ENCODE measurements at places on chromosomes 2 and 18.

- DNase-seq, result peak; percentile 96
Observed at GRCh38 chr2:27050281-27050995, 1.0 kb upstream of the AGBL5 start.

DNA sequence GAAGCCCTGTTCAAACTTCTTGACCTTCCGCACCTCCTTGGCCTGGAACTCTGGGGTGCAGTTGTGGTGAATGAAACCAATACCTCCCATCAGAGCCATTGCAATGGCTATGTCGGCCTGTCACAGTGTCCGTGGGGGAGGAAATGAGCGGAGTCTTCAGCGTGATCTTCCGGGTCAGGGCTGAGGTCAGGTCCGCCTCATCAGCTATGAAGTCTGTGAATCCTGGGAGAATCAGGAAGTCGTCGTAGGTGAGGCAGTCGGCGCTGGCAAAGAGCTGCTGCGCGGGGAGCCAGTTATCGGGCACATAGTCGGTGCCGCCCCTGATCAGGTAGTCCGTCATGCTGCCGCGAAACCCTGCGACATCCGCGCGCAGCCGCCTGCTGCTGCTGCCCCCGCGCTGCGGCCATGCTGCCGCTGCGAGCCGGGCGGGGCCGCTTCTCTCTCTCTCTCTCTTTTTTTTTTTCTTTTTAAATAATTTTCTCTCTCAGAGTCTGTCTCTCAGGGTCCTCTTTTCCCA, 154.1 kb upstream of the ZSWIM2 start:
- no peak for DNase-seq

- DNase-seq, result no peak
Observed at GRCh38 chr2:105521176-105521575, 122.3 kb upstream of the FHL2 start.

DNA sequence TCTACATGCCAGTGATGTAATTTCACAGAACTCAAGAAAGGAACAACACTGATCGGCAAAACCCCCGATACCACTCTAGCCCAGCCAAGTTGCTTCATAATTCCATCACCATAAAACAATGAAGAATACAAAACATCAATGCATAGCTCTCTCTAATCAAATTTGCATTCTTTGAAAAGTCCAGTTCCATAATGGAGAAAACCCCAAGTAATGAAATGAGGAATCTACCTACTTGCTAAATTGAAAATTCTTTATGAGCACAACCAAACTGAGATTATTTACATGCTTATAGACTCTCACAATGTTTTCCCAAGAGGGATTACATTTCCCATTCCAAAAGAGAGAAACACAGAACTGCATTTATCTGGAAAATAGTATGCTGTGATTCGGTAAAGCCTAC, 186.5 kb downstream of the NR4A2 start:
- no peak for DNase-seq

- no peak for DNase-seq
Observed at GRCh38 chr2:200050921-200051610, 95.7 kb downstream of the MAIP1 start.

- no peak for DNase-seq
Observed at GRCh38 chr2:36197181-36197971, 158.2 kb upstream of the CRIM1 start.

GRCh38 chr2:158112992-158113391, 11.3 kb downstream of the UPP2 start:
- no peak for DNase-seq

DNA sequence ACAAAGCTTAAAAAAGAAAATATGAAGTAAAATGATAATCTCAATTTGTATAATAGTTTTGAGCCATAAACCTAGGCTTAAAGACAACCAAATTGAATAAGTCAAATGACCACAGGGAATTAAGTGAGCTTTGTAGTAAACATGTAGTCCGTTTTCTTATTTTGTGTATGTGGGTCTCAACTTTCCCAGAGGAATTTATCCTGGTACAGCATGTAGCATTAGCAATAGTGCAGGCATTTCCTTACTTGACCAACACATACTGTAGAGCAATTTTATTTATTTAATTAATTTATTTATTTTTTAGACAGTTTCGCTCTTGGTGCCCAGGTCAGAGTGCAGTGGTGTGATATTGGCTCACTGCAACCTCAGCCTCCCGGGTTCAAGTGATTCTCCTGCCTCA, 37.5 kb upstream of the MTCL1 start:
- DNase-seq, result no peak

- no peak for DNase-seq
Observed at GRCh38 chr2:43714164-43714563, 37.9 kb upstream of the C1GALT1C1L start.

GRCh38 chr2:182941919-182942318, 75.5 kb upstream of the FRZB start:
- no peak for DNase-seq

DNA sequence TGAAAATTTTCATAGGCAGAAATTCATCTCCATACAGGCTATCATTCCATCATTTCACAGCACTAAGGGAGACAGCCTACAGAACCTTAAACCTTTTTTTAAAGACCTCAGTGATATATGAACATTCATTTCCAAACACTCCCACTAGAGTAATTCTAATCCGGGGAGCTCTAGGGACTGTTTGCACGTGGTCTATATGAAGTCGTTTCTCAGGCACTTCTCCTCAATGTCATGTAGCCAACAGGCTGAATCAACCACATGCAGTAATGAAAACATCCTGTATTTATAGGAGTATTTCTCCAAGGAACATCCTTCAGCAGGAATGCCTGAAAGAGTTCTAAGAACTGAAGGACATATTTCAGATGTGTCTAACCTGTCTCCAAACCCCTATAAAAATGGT, 97.3 kb upstream of the CREB1 start:
- no peak for DNase-seq

DNA sequence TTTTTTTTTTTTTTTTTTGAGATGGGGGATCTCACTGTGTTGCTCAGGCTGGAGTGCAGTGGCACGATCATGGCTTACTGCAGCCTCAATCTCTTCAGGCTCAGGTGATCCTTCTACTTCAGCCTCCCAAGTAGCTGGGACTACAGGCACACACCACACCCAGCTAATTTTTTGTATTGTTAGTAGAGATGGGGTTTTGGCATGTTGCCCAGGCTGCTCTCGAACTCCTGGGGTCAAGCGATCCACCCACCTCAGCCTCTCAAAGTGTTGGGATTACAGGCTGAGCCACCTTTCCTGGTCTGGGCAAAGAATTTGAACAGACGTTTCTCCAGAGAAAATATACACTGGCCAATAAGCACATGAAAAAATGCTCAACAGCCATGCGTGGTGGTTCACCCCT, 2.9 kb upstream of the SNRNP200 start:
- no peak for DNase-seq

- DNase-seq, result no peak
Observed at GRCh38 chr2:45554073-45554741, 56.9 kb downstream of the SRBD1 start.

DNA sequence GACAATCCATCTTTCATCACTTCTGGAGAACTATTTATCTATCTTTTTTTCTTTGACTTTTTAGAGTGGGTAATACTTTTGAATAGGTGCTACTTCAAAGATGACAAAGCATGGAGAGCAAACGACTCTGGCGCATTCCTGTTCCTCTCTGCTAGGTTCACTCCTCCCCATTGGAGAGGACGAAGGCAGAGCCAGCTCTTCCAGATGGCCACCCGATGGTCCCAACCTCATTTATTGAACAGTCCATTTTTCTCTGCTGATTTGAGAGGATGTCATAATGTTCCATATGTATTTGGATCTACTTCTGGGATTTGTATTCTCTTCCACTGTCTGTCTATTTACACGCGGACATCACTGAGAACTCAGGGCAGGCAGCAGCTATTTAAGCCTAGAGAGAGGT, 284.3 kb upstream of the CXCR4 start:
- no peak for DNase-seq

- peak; percentile 70 for DNase-seq
Observed at GRCh38 chr2:203692031-203692710, 14.3 kb upstream of the CD28 start.

DNA sequence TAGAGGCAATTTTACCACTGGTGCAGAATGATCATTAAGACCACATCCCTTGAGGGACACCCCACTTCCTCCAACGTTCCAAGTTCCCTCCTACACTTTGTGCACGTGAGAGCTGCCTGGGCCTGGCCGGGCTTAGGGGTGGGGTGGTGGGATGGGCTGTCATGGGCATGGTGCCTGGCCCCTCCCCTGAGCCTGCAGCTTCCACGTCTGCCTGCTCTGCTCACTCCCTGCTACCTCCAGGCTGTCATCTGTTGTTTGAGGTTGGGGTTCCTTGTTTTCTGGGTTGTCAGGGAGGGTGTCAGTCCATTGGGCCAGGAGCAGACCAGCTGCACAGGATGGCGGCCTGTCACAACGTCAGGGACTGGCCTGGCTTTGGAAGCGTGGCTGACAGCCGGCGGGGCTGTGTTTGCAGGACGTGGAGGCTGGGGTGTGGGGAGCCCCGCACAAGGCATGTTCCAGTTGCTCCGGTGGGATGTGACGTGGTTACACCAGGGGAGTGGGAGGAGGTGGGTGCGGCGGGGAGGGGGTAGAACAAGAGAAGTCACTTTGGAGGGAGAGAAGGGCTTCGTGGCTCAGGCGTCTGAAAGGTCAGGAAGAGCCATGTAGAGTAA, 72.3 kb downstream of the RTP5 start:
- DNase-seq, result peak; percentile 27

DNA sequence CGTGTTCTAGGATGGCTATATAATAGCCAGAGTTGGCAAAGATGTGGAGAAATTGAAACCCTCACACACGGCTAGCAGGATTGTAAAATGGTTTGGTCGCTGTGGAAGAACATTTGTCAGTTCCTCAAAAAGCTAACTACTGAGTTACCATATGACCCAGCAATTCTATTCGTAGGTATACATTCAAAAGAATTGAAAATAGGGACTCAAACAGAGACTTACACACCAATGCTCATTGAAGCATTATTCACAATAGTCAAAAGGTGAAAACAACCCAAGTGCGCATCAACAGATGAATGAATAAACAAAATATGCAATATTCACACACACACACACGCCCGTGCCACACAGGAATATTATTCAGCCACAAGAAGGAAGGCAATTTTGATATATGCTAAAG, 98.7 kb downstream of the PLA2R1 start:
- no peak for DNase-seq

DNA sequence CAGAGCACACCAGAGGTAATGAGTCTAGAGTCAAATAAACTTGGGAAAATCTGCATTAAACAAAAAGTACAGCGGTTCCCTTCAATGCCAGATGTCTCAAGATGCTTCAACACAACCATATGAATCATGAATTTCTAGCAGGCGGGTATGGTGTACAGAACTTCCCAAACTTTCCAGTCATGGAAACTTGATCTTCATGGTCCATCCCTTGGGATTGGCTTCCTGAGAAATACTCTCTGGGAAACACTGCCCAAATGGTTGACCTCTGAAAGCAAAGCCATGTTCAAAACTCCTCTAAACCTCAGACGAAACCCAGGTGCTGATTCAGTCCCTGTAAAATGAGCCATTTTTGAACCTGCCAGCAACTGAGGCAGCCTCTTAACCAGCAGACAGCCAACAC, 16.4 kb upstream of the TMEM247 start:
- DNase-seq, result no peak

DNA sequence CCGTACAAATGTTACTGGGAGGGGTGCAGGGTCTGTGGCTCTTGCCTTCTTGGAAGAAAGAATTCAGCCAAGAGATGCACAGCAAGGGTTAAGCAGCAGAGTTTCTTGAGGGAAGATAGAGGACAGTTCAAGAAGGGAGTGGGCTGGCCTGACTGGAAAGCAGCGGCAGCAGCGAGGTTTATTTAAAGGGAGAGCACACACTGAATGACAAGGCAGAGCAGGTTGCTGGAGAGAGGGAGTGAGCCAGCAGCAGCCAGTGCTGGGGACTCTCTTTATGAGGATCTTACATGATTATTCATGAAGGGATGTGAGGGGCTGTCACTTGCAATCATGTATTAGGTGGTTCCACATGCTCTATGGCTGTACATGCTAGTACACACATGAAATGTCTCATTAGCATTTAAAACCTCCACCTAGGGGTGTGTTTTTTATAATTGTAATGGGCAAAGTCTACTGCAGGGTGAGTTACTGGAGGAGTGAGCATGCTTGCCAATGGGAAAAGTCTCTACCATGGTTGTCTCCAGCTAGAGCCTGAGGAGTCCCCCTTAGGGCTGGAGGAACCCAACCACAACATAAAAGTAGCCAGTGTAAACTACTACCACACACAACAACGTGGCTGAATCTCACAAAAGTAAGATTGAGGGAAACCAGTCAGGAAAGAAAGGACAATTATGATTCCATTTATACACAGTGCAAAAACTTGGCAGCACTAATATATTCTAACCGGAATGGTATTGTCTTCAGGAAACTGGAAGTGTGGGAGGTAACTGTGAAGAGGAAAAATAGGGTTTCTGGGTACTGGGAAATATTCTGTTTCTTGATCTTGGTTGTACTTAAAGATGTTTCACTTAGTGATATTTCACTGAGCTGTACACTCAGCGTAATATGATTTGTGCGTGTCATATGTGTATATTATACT, 87.6 kb upstream of the FAM110C start:
- DNase-seq, result peak; percentile 36

- peak; percentile 93 for DNase-seq
Observed at GRCh38 chr2:28566521-28567041, 70.7 kb downstream of the PLB1 start.

DNA sequence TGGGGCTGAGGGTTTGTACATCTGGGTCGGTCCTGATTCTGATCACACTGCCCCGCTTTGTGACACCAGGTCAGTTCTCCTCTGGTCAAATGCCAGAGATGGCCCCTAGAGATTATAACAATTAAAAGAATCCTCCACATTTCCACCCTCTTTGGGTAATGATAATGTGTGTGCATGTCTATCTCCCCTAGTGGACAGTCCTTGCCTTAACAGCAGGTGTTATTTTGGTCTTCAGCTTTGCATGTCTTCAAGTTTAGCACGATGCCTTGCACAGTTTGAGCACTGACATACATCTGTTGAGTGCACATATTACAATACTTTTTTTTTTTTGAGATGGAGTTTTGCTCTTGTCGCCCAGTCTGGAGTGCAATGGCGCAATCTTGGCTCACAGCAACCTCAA, 25.7 kb upstream of the COX7A2L start:
- DNase-seq, result no peak

DNA sequence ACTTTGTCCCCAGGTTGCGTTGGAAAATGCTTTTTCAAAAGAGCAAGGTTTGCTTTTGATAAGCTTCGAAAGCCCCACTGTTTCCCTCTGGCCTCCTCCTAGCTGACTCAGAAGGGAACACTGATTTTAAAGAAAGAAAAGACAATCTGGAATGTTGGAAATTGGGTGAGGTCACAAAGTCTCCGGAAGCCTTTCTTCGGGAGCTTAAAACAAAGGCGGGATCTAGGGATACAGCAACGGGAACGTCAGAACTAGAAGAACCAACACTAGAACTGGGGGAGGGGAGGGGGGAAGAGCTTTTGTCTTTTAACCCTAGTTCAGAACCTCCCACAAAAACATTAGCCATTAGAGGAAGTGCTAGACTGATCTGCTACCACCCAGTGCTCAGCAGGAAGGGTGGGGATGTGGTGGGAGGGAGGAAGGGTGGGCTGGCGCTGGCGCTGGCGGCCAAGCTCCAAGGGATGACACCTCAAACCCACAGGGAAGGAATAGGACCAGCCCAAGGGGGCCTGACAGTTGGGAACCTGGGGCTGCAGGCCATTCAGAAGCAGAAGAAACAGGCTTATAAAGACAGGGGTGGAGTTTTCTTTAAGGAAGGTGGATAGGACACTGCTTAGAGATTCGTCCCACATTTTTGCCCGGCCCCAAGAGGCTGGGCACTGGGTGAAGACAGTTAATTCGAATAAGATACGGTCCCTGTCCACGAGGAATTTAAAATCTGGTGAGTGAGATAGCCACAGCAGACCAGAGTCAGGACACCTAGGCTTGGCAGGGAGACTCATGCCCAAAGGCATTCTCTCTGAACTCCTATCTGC, 1.7 kb downstream of the TMSB10 start:
- DNase-seq, result peak; percentile 71

GRCh38 chr2:202109737-202110184, 36.7 kb downstream of the KIAA2012 start:
- DNase-seq, result peak; percentile 45

Measured in right hindlimb (tissue), 1 donor.